ENCODE measurements at places on chromosomes 2 and 18.
A peak's percentile ranks its signal among the peaks of the same experiment; 100 is the strongest.

GRCh38 chr18:70966419-70966818 is 677.6 kb downstream of the SOCS6 start:
- no peak for DNase-seq

DNA sequence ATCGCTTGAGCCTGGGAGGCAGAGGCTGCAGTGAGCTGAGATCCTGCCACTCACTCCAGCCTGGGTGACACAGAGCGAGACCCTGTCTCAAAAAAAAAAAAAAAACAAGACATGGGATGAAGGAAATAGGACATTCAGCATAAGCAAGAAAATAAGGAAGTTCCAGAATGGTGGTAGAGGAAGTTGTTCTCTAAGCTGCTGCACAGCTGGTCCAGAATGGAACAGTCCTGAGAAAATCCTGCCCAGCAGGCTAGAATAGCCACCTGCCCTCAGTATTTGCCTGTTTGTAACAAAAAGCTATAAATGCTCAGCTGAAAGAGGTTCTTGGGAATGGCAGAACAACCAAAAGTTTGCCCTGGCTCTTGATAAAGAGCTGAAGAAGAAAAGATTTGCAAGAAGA is 11.1 kb upstream of the MAPRE3 start:
- DNase-seq: no peak

DNA sequence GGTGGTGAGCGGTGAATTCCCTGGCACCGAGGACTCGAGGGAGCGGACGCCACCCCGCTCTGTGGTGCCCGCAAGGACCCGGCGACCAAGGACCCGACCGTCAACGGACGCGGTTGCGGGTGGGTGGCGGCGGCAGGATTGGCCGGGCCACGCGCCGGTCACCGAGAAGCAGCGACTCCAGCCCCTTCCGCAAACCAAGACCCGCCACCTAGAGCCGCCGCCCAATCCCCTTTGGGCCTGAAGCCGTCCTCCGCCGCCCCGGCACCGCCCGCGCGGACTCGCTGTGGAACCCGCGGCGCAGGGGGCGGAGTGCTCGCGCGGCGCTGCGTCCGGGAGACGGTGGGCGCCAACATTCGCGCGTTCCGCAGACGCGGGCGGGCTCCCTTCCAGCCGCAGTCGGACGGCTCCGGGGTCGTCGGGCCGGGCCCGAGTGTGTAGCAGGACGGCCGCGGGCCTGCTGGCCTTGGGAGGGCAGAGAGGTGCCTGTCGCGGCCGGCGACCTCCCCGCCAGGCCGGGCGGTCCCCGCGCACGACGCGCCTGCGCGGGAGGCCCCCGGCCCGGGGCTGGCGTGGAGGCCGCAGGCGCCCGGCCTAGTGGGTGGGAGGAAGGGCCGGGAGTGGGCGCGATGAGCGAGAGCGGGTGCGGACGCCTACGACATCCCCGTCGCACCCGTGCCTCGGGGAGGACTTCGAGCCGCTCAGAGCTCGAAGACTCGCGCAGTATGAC is at the start of the genes FAM228B and PFN4:
Gene FAM228B (plus strand): TSS at position 275 of the 727 bp plus-strand sequence. CDS start 893 bp downstream, outside the sequence.
Gene PFN4 (minus strand): TSS at position 140 of the 727 bp plus-strand sequence. CDS start 799 bp downstream, outside the sequence.
- peak; percentile 96 for DNase-seq

DNA sequence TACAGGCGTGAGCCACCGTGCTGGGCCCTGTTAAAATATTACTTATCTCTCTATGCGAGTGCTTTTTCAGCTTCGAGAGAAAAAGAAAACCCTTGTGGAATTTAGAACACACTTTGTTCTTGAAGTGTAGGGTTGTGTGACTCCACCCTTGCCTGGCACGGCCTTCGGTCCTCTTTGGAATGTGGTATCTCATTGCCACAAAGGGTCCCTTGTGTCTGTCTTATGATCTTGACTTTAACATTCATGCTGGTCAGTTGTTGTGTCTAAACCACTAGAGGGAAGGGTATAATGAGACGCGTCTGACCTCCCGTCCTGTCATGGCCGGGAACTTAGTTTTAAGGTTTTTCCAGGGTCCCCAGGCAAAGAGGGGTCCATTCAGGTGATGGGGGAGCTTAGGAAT is 246.4 kb downstream of the VAPA start:
- DNase-seq: no peak

GRCh38 chr18:24627644-24628315 is 167.3 kb downstream of the HRH4 start:
- no peak for DNase-seq

DNA sequence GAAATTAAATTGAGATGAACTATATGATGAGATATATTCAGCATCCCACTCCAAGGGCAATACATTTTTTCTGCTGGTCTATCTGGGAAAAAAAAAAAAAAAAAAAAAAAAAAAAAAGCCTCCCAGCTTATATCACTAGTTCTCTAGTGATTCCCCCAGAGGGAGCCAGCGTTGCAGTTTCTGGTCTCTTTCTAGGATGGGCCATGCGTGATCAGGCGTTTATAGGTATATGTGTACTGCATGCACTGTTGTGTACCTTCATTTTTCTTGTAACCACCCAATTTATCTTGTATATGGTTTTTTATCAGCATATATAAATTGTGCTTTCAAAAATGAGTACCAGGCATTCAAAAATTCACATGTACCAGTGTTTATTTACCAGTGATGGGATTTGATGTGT is 35.1 kb downstream of the DCDC2C start:
- DNase-seq: no peak

DNA sequence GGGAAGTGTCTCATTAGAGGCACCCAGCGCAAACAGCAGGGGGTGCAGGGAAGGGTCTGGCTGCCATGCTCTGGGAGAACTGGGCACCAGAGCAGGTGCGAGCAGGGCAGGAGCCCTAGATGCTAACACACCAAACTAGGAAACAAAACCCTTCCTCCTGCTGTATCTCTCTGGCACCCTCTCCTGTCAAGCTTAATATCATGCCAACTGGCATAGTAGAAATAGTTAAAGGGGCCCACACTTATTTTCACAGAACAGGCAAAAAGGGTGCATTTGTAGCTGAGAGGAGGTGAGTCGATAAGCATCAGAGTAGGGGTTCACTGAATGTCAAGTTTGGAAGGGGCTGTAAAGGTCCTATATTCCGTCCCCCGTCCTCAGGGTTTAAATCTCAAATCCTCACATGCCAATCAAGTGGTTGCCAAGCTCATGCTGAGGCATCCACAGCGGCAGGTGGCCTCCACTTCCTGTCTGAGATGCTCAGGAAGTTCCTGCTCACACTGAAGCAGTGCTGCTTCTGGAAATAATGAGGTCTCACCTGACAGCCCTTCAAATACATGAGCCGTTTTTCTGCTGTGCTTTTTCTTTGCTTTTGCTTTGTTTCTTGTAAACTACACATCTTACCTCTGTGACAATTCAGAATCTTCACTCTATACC is 14.9 kb upstream of the ACKR3 start:
- no peak for DNase-seq

DNA sequence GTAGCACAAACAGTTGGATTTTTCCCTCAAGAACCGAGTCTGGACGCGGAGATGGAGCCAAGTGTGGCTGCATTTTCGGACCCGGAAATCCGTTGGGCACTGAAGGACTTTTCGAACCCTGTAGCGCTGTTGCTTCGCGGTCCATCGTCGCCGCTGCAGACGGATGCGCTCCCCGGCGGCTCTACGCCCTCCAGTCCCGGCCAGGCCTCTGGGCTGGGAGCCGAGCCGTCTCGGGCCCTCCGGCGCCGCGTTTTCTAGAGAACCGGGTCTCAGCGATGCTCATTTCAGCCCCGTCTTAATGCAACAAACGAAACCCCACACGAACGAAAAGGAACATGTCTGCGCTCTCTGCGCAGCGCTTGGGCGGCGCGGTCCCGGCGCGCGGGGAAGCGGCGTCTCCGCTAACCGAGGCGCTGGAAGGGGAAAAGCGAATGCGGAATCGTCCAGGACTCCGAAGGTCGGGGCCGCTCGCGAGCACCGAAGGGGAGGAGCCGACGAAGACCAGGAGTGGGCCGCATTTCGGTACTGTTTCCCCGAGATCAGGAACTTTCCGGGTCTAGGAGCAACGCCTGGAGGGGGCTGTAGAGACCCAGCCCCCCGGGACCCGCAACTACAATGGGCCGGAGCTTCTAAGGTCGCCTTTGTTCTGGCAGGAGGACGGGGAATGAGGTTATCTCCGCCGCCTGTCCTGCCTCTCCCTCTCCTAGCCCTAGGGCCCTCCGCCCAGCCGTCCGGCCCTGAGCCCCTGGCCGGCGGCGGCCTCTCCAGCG is 3.2 kb downstream of the EMX1 start:
- DNase-seq: peak; percentile 55

- no peak for DNase-seq
These were observed 169.2 kb downstream of the ZFP36L2 start for GRCh38 chr2:43057026-43057741.

DNA sequence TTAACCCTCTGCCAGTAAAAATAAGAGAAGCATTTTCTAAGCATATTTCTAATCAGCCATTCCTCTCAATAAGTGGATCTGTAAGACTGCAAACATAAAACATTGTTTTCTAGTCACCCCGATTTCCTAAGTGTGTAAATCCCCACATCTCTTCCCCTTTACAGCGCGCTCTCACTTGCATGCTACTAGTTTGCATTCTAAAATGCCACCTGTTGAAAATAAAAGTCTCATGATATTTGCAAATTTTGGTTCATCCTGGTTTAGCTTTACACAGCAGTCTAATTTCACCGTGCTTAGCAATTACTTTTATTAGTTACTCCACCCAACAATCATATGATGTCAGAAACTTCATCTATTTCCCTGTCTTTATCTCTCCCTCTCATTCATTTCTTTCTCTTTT is 1230.7 kb upstream of the ZEB2 start:
- DNase-seq: no peak

- no peak for DNase-seq
These were observed 25.9 kb downstream of the MALT1 start for GRCh38 chr18:58697146-58697545.

Data from AG20443 (cell line).